ENCODE measurements at places on chromosomes 6 and 20.

- DNase-seq = no peak
Measured at GRCh38 chr6:15527838-15528617, 134.8 kb downstream of the DTNBP1 start.

DNA sequence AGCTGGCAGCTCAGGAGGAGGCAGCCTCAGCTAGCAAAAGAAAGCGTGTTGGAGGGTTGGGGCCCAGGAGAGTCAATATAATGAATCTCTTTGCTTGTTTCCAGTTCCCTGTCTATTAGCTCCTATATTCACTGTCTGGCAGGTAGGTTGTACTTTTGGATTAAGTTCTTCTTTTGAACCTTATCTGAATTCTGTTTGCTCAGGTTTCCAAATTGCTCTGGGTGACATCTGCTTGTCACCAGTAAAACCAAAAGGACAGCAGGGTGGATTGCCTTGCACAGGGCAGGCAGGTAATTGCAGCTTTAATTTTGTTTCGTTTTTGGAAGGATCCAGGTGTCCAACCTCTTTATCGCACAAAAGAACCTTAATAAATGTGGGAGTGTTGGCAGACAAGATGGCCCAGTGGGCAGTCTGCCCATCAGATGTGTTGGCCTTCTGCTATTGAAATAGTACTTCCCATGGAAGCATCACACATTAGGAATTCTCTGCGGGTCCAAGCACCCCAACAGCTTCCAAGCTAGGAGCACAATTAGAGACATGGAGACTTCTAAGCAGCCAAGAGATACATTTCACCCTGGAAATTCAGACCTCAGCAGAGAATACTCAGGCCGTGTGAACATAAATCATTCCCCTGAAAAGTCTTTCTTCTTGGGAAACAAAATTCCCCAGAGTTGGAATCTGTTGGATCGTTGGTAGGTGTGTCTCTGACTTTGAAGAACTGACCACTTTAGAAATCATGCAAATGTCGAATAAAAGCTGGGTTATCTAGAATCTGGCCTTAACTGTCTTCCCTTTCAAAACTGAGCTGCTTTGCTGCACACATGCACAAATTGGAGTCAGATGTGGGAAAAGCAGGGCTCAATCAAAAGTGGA, 286.9 kb upstream of the BMP2 start:
- no peak for DNase-seq

DNA sequence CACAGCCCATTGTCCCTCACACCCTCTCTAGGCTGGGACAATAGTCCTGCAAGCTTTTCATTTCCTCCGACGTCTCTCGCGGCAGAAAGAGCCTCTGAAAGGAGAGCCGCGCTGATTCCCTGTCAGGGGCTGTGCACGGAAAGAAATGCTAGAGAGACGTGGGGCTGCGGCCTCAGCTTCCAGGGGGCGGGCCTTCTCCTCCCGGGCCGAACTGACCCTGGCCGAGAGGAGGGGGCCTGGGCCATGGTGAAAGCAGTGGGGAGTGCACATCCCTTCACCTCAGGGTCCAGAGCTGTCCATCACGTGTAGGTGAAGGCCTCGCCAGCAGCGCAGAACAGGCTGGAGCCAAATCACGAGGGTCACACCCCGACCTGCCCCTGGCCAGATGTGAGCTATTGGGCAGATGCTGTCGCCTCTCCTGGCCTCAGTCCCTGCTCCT, 220.4 kb downstream of the TAF4 start:
- no peak for DNase-seq

DNA sequence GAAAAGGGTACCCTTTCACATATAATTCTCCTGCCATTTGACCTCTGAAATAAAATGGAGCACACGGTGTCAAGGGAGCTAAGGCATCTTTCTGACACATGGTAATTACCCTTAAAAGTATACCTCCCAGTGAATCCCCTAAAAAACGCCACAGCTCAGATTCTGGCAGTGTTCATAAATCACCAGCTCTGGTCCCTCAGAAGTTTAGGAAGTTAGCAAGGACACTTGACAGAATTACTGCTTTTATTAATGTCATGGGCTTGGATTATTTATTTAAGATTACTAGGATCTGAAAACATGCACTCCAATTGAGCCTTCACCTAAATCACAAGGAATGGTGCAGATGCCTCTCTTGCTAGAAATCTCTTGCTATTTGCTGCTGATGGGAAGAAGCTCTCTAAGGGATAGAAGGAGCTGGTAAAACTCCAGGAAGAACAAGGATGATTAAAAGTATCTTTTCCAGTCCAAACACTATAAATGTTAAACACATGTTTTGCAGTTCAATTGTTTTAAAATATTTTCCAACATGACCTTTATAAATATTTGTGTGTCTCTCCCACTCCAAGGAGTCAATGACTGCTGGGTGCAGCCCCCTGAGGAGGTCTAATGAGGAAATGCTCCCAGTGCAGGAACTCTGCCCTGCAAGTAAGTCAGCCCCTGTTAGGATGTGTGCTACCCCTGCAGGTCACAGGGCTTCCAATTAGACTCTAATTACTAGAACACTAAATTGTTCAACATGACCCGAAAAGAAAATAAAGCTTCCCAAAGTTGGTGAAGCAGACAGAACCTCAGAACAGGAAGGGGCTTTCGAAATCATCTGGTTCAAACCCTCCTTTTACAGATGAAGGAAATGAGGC, 230.3 kb downstream of the TFAP2A start:
- no peak for DNase-seq

GRCh38 chr6:134821397-134821796, 128.5 kb downstream of the ALDH8A1 start:
- DNase-seq = no peak

GRCh38 chr6:16305246-16305725, 66.9 kb downstream of the GMPR start:
- DNase-seq = no peak

DNA sequence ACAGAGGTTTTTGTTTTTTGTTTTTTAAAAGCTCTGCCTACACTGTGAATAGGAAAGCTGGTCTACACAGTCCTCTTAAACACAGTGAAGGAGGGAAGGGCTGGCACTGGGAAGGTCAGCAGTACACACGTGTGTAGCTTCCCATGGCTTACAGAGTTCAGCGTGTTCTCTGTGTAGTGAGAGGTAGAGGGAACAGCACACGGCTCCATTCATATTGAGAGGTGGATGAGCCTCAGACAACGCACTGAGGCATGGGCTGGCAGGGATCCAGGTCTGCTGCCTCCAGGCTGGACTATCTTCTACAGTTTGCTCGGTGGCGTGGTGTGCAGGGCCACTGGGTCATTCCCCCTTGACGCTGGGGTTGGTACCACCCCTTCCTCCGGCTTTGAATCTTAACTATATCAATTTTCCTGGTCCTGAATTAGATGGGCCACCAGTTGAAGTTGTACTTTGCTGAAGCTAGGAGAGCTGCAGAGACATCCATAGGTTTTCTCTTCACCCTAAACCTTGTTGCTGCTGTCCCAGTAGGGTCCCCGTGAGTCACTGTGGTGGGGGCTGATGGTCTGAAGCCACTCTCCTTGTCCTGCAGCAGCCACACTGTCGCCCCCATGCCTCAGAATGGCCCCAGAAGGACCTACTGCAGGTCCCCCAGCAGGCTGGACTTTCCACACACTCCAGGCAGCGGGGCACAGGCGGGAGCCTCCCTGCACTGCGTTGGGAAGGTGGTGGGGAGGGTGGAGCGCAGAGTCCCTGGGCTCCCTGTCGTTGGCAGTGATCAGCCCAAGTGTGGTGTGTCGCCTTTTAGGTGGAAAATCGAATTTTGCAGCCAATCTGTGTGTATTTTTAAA, 2.0 kb downstream of the ARFGAP1 start:
- no peak for DNase-seq

DNA sequence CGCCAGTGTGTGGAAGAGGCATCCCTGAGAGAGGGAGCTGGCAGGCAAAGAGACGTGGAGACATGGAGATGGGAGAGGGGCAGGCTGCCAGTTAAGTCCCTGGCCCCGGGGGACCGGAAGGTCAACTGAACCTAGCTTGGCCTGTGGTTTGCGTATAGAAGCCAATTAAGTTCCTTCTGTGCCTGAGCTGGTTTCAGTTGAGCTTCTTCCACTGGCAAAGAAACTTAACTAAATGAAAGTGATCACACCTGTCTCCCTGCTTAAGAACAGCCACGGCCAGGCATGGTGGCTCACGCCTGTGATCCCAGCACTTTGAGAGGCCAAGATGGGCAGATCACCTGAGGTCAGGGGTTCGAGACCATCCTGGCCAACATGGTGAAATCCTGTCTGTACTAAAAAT, 26.7 kb upstream of the NNAT start:
- DNase-seq = no peak

- DNase-seq = no peak
Measured at GRCh38 chr20:59428441-59429205, 128.2 kb downstream of the EDN3 start.

DNA sequence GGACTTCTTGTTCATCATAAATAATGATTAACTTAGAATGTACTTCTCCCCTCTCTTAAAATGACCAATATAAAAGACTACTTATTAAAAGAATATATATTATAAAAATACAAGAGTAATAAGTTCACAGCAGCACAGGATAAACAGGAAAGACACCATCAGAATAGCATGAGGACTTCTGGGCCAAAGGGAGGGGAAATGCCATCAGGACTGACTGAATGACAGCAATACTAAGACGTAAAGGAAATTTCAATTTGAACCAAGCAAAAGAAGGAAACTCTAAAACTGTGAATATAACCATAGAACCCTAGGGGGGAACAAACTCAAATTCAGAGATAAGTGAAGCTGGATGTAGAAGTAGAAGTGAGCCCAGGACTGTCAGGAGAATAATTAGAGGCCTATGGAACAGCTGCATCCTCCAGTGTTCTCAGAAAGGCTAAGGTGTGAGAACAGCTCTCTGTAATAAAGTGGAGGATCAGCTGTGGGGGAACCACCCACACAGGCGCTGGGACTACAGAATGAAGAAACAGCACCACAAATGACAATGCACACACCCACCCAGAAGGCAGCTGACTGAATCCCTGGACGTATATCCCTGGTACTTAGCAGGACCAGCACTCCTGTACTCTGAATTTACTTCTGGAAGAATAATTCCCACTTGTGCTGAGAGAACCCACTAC, 37.8 kb downstream of the ZHX3 start:
- no peak for DNase-seq

Data from effector memory CD4-positive, alpha-beta T cell (primary cell).